ENCODE measurements at places on chromosomes 5 and 9.

- DNase-seq, result no peak
These were observed 99.3 kb upstream of the ERCC6L2 start for GRCh38 chr9:95776176-95776575.

GRCh38 chr5:98942847-98943246, 14.0 kb upstream of the CHD1 start:
- no peak for DNase-seq

DNA sequence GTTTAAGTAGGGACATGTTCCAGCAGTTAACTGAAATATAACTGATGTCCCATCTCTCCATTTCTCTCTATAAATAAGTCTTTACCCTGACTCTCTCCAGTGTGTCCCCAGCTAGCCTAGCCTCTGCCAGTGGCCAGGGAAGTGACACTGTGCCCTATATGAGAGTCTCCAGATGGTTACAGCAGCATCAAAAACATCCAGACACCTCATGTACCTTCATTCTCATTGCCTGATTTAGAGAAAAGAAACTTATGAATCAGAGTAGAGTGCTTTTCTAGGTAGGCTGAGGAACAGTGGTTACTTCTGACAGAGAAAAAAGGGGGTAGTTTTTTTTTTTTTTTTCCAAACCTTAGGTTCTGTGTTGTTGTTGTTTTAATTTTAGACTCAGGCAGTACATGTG, 148.5 kb downstream of the GNAQ start:
- DNase-seq, result no peak

DNA sequence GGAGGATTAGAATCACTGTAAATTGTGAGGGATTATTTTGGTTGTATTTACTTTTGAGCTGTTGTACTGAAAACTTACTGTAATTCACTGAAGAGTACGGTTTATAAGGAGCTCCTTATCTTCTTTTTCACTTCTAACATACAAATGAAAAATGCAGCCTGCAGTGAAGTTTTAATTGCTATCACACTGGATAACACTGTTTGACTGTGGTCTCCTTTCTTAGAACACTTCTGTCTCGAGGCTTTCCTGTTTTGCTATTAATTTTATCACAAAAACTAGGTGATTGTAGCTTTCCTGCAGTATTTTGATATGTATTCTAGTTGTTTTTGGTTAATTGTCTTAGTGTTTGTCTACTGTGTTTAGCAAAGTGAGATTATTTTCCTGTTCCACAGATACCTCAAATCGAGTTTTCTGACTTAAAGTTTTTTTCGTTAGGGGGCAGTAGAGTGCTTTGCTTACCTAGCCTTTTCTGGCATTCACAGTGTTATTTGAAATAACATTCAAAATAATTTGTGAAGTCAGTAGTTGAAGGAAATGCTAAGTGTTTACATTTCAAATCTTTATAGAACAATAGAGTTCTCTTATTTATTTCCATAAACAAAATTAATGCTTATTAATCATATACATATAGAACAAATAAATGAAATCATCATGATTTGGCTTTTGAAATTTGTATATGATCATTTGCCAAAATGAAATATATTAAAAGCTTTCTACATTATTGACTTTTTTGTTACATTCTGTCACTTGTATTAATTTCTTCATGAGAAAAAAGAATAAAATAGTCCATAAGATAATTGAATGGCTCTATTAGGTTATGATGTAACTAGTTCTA, 52.9 kb downstream of the COMMD10 start:
- no peak for DNase-seq

- DNase-seq, result no peak
These were observed 77.7 kb downstream of the PSMB7 start for GRCh38 chr9:124337562-124337961.

DNA sequence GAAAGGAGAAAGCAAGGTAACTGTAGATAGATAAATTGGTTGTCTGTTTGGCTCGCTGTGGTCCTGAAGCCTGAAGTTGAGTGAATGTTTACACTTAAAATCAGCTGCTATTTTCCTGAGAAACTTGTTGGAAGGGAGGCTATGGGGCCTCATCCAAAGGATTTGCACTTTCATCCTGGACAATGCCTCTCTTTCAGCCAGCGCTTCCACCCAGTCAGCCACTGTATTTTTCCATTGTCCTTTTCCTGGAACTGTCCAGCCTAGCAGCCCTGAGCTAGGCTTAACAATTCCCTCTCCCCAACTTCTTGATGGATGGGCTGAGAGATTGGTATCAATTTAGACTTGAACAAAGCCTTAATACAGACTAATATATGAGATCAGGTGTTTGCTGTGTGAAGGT, 429.2 kb downstream of the DMAC1 start:
- no peak for DNase-seq

GRCh38 chr9:130193103-130193502, 20.9 kb downstream of the NCS1 start:
- DNase-seq, result no peak

GRCh38 chr9:121399883-121400607, 30.0 kb upstream of the STOM start:
- DNase-seq, result no peak

DNA sequence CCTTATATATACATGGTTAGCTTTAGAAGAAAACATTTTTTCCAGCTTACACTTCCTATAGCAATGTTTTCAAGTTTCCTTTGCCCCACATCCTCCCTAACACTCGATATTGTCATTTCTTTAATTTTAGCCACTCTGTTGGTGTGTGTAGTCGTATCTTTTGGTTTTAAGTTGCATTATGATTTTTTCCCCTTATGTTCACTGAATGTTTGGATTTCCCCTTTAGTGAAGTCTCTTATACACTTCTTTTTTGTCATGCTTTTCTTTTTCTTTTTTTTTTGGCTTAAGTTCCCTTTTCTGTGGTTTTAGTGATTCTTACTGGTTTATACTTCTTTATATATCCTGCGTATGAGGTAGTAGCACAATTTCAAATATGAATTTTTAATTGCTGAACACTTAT, 58.8 kb downstream of the KDM4C start:
- no peak for DNase-seq

DNA sequence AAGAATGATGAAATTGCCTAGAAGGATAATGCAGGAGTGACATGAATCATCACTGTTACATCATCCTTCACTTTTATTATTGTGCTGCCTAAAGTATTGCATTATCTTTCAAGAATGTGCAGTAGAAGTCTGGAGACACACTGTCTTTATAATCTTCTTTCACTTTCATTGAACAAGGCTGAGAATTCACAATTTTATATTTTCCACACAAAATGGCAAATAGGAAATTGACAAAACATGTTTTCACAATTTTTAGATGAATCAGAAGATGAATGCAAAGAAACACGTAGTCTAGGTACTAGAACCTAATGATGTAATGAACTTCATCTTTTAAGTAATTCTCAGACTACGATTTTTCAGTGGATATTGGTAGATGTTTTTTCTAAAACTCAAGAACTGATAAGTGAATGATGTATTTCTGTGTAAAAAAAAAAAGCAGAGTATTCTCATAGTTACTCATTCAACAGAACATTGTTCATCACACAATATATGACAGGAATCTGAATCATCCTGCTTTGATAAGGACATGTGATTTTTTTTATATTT, 131.5 kb upstream of the GRHPR start:
- no peak for DNase-seq

GRCh38 chr9:86281593-86282076, 703 bp downstream of the ISCA1 start:
- no peak for DNase-seq

DNA sequence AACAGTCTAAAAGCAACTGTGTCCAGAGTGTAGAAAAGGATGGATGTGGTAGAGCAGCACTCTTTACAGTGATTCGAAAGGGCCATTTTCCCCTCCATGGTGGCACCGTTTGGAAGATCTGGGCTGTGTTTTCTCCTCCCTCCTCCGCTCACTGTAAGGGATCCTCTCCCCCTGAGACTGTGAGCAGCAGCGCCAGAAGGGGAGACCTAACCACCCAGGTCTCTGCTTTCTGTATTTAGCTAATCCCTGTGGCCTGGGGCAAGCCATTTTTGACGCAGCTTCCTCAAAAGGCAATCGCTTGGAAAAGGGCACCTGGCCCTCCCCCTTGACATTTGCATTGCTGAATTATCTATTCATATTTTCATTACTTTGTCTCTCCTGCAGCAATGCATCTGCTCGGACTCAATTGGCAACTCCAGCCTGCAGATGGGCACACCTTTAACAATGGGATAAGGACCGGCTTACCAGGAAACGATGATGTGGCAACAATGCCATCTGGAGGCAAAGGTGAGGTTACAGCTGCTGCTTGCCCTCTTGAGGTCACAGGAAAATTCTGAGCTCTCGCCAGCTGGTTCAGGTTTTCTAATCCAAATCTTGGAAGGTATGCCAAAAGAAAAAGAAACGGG, 244.3 kb upstream of the WWC1 start:
- no peak for DNase-seq

GRCh38 chr9:127539982-127540663, 72.0 kb upstream of the STXBP1 start:
- no peak for DNase-seq

DNA sequence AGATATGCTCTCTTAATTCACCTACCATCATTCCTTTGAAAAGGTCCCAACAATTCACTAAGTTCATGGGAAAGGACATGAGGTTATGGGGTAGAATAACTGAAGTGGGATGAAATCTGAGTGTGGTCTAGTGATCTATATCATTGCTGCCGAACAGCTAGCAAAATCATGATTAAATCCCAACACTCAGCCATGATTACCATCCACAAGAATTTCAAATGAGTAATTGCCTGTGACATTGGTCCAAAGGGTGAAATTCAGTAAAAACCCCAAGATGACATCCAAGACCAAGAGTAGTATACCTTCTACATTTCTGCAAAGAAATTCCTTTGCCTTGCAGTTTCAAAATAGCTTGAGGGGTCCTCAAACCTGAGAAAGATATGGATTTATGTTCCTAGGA, 225.6 kb downstream of the SPOCK1 start:
- no peak for DNase-seq

DNA sequence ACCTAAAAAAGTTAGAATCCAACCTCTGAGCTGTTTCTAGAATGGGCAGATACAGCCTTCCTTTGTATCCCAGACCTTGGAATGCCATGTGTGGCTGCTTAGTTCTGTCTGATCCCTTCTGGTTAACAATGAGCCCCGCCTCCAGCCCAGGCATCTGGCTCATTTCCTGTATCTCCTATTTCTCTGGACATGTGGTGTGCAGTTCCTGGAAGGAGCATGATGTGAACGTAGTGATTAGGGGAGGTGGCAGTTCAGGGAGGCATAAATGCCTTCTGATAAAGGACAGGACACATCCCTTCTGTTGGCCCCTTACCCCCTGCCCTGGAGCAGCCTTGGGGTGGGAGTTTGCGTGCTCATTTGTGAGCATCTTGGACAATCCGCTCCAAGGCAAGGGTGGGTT, 243.0 kb downstream of the ZSWIM6 start:
- no peak for DNase-seq

GRCh38 chr9:19146441-19147024, 19.2 kb upstream of the PLIN2 start:
- DNase-seq, result no peak

DNA sequence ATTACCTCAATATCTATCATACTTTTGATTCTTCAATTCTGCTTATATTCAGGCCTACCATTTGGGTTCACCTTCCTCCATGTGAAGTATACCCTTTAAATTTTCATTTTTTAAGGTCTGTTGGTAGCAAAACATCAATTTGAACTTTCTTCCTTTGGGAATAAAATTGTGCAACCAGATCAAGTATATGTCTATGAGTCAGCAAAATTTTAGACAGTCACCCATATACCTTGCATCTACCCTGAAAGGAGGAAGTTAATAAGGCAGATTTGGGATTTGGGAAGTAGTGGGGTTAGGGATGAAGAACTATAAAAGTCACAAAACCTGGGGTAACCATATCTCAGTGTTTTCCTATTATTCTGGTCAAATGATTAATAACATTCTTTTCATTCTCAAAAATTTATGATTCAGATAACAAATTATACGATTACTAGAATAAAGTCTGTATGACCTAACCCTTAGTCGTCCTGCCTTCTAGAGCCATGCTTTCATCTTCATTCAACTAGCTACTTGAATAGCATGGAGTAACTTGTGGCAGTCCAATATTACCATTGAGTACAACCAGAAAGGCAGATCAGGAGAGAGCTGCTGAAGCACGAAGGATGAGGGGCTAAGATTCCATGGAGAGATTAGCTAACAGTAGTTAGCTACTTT, 2.8 kb upstream of the IL33 start:
- no peak for DNase-seq

DNA sequence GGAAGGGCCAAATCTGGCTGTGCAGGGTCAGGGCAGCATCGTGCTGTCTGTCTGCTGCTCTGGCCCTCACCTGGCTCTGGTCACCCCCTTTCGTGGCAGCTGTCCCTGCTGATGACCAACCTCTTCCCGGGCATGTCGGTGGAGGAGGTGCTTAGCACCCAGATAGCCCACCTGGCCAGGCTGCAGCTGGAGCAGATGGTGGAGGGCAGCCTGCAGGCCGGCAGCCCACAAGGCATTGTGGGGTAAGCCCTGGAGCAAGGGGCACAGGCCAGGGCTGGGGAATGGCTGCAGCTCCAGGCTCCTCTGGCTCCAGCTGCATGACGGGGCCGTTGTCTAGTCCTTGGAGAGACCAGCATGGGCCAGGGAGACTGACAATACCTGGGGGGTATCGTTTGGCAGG, 8.2 kb downstream of the TOR2A start:
- DNase-seq, result no peak

GRCh38 chr5:170226129-170226615, 6.6 kb upstream of the C5orf58 start:
- no peak for DNase-seq

DNA sequence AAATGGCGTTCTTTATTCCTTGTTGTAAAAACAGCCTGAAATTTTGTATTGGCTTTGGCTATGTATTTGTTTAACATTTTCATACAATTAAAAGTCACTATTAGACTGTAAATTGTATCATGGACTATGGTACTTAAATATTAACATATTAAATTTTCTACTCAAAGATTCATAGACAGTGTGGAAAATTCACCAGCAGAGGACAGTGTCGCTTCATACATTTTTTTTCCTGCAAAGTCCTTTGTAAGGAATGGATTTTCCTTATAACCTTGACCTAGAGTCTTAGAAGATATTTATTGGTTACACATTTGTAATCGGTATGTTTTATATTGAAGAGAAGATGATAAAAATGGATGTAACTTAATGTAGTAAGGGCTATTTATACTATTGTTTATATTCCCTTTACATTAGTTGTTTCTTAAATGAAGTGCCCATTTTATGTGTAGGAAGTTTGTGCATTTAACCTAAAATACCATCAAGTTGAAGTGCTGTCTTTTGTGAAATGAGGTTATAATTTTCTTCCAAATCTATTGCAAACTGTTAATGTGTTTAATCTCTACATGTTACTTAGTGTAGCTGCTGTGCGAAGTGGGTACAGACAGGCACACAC, 150.1 kb downstream of the KDM4C start:
- no peak for DNase-seq

GRCh38 chr5:180135128-180135955, 63.8 kb upstream of the RNF130 start:
- no peak for DNase-seq
